ENCODE measurements at places on chromosomes 11 and 22. TPM values are rescaled to one million over a fixed set of nuclear protein-coding genes. Genes with fewer than 3 reads are reported as not detected.

Gene PHOX2A
- total RNA-seq = not detected

Gene GTSE1
- 54.4 TPM for total RNA-seq

Gene ZBTB44
- total RNA-seq = 53.6 TPM

- no peaks in the 10 kb centered on the region for H3K4me1 ChIP-seq
- H3K27ac ChIP-seq = no peak overlapping the region
- H3K27me3 ChIP-seq = no peaks in the 10 kb centered on the region
- no peak overlapping the region for H3K4me3 ChIP-seq
- no peaks in the 10 kb centered on the region for H3K36me3 ChIP-seq
- DNase-seq = peak; percentile 72
Measured at GRCh38 chr11:131748151-131749050, 378.0 kb downstream of the NTM start.

- no peak for DNase-seq
- no peak overlapping the region for H3K27ac ChIP-seq
- no peaks in the 10 kb centered on the region for H3K36me3 ChIP-seq
Measured at GRCh38 chr11:31887180-31887579, 76.1 kb upstream of the PAX6 start.

GRCh38 chr11:129317571-129317970 lies 58.1 kb upstream of the BARX2 start:
- DNase-seq = no peak
- H3K27me3 ChIP-seq = no peaks in the 10 kb centered on the region
- H3K4me3 ChIP-seq = no peak overlapping the region
- H3K27ac ChIP-seq = peak overlapping the region; percentile 94
- peaks cover 72% of the 10 kb centered on the region for H3K4me1 ChIP-seq

DNA sequence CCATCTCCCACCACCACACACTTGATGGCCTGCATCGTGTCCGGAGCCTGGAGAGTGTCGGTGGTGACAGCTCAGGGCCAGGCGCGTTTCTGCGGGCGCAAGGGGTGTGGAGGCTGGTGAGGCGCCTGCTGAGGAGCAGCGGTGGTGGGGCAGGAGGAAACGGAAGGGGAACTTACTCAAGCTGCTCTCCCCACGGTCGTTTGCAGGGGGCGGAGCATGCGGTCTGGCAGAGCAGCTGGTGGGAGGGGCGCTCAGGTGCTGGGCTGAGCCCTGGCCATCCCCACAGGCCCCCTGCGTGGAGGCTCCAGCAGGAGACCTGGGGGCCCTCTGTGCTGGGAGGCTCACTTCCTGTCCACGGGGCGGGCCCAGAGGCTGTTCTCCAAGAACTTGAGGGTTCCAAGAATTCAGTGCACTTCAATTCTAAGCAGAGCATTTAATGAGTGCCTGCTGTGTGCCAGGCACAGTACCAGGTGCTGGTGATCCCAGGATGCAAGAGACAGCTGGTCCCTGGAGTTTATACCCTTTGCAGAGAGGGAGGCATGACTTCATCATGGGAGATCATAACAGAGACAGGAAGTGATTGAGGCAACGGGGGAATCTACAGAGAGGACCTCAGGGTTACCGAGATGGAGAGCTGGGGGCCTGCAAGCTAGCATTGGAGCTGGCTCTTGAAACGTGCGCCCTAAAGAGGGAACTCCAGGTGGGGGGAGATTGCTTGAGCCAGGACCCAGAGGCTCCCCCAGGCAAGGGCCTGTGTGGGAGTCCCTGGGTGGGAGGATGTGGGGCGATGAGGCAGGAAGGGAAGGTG lies at the start of gene RAC2:
RAC2 (minus strand) TSS at position 156 of the 808 bp plus-strand sequence; CDS start at position 35, 121 bp downstream.
- H3K4me3 ChIP-seq = no peak within 1 kb of the TSS
- no peaks in the 10 kb centered on the region for H3K36me3 ChIP-seq
- no peak within 1 kb of the TSS for H3K27ac ChIP-seq
- no peaks in the 10 kb centered on the region for H3K27me3 ChIP-seq
- no peak for DNase-seq
- no peaks in the 10 kb centered on the region for H3K4me1 ChIP-seq

GRCh38 chr22:45292731-45293442 lies 8.1 kb downstream of the UPK3A start:
- peaks cover 13% of the 10 kb centered on the region for H3K4me1 ChIP-seq
- H3K4me3 ChIP-seq = no peak overlapping the region
- DNase-seq = no peak

DNA sequence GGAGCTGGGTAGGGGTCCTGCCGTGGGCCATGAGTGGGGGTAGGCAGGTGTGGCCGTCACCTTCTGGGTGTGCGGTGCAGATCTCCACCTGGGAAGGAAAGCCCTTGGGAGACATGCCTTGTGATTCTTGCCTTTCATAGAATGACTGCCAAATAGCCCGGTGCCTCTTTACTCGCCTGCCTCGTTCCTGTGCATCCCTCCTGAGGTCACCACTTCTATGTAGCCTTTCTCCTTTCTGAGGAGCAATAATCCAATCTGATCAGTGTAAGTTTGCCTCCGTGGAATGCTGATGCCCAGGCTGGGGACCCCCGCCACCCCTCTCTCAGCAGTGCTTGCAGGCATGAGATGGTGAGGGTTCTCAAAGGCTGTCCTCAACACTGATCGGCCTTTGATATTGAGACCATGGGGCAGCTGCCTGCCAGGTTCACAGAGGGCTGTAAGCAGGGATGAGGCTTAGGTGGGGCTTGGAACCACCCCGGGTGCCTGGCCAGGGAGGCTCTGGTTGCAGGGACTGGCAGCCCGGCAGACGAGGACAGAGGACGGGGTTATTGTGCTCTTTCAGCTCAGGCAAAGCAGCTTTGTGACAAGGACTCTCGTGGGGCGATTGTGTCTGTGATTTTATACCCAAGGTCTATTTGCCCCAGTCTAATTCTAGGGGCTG lies 86.1 kb upstream of the WNT7B start:
- H3K36me3 ChIP-seq = no peaks in the 10 kb centered on the region
- H3K27me3 ChIP-seq = no peaks in the 10 kb centered on the region
- DNase-seq = no peak
- H3K27ac ChIP-seq = no peak overlapping the region
- H3K4me1 ChIP-seq = no peaks in the 10 kb centered on the region

- H3K4me1 ChIP-seq = peaks cover 29% of the 10 kb centered on the region
- no peak within 1 kb of the TSS for H3K4me3 ChIP-seq
- H3K27me3 ChIP-seq = no peaks in the 10 kb centered on the region
Measured at GRCh38 chr11:16356057-16356760, at the start of gene SOX6. Gene SOX6, minus strand, starts transcription at chr11:16356546. Its CDS starts 15,298 bp downstream, at chr11:16341248.

GRCh38 chr11:3609416-3610265 lies 32.2 kb downstream of the ART5 start:
- no peak for DNase-seq
- no peak overlapping the region for H3K27ac ChIP-seq
- H3K4me1 ChIP-seq = peaks cover 11% of the 10 kb centered on the region
- no peaks in the 10 kb centered on the region for H3K27me3 ChIP-seq

GRCh38 chr11:75577207-75577606 lies 15.2 kb downstream of the SERPINH1 start:
- H3K4me3 ChIP-seq = no peak overlapping the region
- H3K4me1 ChIP-seq = peaks cover 10% of the 10 kb centered on the region
- H3K36me3 ChIP-seq = peaks cover 2% of the 10 kb centered on the region
- peak overlapping the region; percentile 57 for H3K27ac ChIP-seq
- peak; percentile 77 for DNase-seq

- no peak overlapping the region for H3K4me3 ChIP-seq
- H3K27me3 ChIP-seq = no peaks in the 10 kb centered on the region
- peaks cover 6% of the 10 kb centered on the region for H3K36me3 ChIP-seq
- H3K27ac ChIP-seq = no peak overlapping the region
- DNase-seq = no peak
Measured at GRCh38 chr11:67272327-67273259, 6.3 kb downstream of the GRK2 start.

- peak overlapping the region; percentile 84 for H3K27ac ChIP-seq
- no peaks in the 10 kb centered on the region for H3K27me3 ChIP-seq
- 0 out of 2 replicates have a peak, but pooled peaks cover 1% of the 10 kb centered on the region for H3K36me3 ChIP-seq
- peaks cover 22% of the 10 kb centered on the region for H3K4me1 ChIP-seq
- H3K4me3 ChIP-seq = no peak overlapping the region
Measured at GRCh38 chr11:33737362-33737821, 1.2 kb upstream of the CD59 start.

GRCh38 chr11:62464655-62465054 lies 45.8 kb downstream of the SCGB1A1 start:
- H3K4me1 ChIP-seq = peaks cover 43% of the 10 kb centered on the region
- no peaks in the 10 kb centered on the region for H3K27me3 ChIP-seq
- H3K4me3 ChIP-seq = no peak overlapping the region
- H3K27ac ChIP-seq = peak overlapping the region; percentile 31

All from Caco-2 (cell line).